ENCODE measurements at places on chromosomes 4 and X.

GRCh38 chrX:130669233-130669632 lies 233.8 kb downstream of the ENOX2 start:
- no peak for DNase-seq

DNA sequence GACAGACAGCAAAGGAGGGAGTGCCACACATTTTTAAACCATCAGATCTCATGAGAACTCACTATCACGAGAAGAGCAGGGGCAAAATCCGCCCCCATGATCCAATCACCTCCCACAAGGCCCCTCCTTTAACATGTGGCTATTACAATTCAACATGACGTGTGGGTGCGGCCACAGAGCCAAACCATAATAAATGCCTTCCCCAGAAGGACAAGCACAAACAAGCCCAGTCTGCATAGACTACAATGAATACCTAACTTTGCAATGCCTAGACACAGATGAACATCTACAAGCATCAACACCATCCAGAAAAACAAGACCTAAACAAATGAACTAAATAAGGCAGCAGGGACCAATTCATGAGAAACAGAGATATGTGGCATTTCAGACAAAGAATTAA lies 12.3 kb downstream of the ETDA start:
- DNase-seq: no peak

GRCh38 chrX:105645667-105646357 lies 176.5 kb upstream of the NRK start:
- DNase-seq: no peak

DNA sequence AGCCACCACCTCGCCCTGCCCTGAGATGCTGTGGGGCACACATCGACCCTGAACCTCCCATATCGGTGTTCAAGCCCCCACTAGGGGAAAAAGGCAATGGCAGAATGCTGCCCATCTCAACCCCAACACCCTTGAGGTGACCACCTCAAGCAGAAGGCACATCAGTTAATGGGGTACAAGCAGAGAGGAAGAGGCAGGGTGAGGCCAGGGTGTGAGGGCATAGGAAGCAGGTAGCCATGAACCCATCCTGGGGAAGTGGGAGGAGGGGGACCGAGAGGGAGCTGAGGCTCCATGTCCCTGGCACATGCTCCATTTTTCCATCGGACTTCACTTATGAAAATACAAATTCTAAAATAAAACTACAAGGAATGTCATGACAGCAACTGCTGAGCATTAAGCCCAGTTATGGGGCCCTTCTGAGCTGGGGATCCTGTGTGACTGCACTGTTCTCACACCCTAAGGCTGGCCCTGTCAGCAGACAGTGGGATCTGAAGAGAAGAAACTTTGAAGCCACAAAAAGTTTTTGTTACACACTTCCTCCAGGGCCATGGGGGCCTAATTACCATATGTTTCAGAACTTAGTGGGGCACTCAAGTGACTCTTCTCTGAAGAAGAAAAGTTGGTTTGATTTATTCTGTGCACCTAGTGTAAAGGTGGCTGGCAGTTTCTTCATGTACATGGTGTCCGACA lies 68.2 kb upstream of the FAM241A start:
- no peak for DNase-seq

GRCh38 chrX:83521905-83522304 lies 13.8 kb downstream of the POU3F4 start:
- no peak for DNase-seq

DNA sequence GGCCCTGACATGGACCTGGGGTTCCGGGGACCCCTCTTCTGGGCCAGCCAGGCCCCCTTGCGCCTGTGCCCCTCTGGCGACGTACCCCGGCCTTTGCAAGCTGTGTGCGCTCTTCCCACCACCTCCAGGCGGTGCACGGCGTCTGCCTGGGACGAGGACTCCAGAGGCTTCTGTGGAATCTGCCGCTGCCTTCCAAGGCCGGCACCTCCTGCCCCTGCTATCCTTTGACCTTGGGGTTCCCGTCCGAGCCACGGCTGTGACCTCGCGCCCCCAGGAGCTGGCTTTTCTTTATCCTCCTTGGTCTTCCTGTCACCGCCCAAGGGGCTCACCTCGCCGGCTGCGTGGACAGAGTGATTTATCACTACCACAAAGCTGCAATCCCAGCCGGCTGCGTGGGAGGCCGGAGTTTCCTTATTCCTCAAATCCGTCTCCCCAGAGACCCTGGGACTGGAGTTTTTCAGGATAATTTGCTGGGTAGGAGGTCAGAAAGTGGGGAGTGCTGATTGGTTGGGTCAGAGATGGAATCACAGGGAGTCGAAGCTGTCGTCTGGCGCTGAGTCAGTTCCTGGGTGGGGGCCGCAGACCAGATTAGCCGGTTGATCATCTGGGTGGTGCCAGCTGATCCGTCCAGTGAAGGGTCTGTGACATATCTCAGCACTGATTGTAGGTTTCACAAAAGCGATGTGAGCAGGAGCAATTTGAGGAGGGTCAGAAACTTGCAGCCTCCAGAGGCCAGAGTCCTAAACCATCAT lies 19.8 kb upstream of the PLCXD1 start:
- DNase-seq: no peak

DNA sequence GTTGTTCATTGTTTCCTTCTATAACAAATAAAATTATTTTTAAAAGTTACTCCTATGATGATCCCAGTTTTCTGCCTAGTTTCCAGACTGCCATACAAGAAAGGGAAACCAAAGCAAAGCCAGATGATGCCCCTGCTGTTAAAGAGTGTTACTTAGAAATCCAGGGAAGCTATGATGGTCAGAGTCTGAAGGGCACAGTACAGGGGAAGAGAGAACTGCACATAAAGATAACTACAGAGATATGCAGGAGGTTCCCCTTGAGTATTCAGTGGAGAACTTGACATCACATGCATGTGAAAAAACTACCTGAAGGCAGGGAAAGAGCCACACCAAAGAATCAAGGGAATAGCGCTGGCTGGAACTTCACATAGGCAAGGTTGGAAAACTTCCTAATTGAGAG lies 494.2 kb upstream of the FSTL5 start:
- no peak for DNase-seq

DNA sequence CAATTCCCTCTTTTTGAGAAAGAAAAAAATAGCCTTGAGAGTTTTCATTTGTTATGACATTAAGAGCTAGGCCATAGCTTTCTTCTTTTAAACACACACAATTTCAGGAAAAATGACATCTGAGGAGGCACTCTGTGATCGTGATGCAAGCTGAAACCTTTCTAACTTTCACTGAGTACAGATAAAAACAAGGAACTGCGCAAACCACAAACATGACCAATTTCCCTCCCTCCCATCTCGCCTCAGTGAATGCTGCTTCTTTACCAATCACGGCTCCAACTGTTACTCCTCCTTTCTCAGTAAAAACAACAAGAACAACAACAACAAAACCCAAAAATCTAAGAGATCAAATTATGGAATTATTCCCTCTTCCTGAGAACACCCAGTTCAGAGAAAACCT lies 626.8 kb downstream of the TLL1 start:
- DNase-seq: no peak

DNA sequence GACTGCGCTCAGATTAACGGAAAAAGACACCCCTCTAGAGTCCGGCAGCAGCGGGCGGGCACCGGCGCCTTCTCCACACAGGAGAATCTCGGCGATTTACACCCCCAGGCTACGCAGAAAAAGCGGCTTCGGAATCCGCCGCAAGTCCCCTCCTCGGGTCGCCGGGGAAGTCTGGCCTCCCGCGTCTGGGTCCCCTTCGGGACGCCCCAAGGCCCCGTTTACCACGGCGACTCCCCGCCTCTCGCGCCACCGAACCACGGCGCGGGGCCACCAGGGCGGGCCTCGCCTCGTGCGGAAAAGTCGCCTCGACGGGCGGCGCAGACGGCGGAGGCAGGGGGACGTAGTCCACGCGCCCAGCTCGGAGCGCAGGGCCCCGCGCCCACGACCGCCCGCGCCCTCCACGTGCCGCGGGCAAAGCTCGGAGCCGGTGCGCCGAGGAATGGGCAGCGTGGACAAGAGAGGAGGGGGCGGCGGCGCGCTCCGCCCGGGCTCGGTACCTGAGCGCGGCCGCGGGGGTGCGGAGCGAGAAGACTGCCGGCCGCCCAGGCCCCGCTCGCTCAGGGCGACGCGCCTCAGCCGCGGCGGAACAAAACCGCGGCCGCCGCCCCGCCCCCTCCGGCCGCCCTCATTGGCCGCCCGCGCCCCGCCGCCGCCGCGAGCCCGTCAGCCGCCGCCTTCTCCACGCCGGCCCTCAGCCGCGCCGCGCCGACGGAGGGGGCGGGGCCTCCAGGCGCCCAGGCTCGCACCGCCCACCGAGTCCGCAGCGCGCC lies at the start of gene FAM53A:
FAM53A (minus strand) TSS at position 578 of the 770 bp plus-strand sequence. CDS start 15,572 bp downstream, outside the sequence.
- peak; percentile 98 for DNase-seq

DNA sequence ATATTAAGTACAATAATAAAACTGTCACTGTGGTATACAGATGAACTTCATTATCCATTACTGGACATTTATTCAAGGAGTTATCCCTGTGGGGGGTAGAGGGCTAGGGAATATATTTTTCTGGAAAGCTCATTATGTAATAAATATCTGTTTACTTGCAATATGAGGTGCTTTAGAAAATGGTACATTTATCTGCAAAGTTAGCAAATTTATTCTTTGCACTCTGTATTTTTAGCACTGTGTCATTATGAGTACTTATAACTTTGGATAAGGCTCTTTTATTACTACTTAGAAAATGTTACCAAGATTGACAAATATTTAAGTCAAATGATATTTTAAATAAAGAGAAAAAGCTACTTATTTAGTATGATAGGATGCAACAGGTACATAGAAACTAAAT lies 37.8 kb downstream of the ANKRD17 start:
- no peak for DNase-seq

- no peak for DNase-seq
Measured at GRCh38 chrX:25005034-25005381, 10.8 kb downstream of the ARX start.

DNA sequence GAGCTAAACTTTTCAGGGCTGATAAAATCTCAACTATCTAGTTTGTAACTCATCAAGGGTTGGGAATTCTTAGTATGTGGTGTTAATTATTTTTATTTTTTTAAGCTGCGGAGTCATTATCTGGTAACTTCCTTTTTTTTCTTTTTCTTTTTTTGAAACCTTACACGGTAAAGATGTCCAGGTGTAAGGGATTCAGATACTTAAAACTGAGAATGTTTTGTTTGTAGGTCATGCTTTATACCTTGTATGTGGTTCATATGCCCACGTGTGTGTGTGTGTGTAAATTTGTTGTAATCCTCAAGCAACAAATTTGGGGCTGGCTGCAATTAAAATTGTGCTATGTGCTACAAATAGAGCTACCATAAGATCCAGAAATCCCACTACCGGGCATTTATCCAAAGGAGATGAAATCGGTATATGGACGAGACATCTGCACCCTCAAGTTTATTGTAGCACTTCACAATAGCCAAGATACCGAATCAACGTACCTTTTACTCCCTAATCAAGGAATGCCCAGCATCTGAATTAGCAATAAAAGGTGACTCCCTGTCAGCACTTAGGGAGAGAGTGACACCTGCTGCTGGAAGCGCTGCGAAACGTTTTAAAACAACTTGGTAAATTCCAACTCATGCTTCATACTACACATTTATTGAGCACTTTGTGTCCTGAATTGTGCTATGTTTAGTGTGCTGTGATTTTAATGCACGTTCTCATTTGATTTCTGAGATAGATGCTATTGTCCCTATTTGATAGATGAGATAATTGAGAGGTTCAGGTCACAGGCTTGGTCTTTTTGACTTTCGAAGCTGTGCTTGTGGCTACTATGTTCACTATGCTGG lies 16.1 kb downstream of the MSMO1 start:
- no peak for DNase-seq

- no peak for DNase-seq
Measured at GRCh38 chrX:71393919-71394318, 27.8 kb downstream of the TAF1 start.

GRCh38 chr4:27149541-27150212 lies 289.0 kb downstream of the STIM2 start:
- DNase-seq: no peak

GRCh38 chr4:163137581-163137980 lies 29.1 kb downstream of the NAF1 start:
- no peak for DNase-seq

DNA sequence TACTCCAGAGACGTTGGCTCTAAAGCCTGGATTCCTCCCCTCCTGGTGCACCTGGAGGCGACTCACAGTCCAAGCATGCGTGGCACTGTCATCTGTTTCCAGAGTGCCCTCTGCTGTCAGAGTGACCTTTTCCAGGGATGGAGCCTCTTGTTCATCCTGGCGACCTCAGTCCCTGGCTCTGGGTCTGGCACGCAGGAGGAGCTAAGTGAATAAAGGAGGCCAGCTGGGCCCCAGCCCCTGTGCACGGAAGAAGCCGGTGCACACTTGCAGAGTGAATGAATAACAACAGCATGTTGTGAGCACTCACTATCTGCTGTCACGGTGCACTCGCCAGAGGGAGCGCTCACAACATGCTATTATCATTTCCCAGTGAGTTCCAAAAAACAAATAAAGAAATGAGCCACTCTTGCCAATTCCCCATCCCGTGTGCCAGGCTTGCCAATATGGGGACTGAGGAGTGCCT lies 27.8 kb upstream of the PSAPL1 start:
- no peak for DNase-seq

- DNase-seq: no peak
Measured at GRCh38 chrX:129797251-129797906, 17.6 kb downstream of the SASH3 start.

- DNase-seq: no peak
Measured at GRCh38 chr4:168609369-168609768, 112.5 kb downstream of the PALLD start.

DNA sequence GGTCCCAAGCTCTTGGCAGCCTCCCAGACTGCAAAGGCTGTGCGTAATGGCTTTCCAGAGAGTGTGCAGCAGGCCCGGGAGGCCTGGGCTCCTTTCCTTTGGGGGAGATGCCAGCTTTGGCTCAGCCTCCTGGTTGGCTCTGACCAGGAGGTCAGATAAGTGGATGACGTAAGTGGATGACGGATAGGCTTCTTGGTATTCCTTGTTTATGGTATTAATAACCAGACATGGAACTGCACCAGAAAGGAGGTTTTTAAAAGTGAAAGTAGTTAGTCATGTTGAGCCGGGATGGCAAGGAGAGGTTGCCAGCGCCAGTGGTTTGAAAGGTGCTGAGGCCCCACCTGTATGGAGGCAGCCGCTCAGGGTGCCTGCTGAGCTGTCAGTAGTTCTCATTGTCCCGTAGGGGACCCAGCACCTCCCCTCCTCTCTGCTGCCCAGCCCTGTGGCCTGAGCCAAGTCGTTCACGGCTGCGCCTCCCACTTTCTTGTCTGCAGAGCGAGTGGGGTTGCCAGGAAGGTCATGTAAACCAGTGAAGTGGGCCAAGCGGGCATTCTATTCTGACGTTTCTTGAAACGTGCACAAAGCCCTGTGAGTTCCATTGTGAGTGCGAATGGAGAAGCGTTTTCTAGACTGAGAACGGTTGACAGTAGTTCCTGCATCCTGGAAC lies 28.7 kb upstream of the STOX2 start:
- no peak for DNase-seq

- DNase-seq: no peak
Measured at GRCh38 chr4:100009490-100009889, 59.4 kb upstream of the H2AZ1 start.

DNA sequence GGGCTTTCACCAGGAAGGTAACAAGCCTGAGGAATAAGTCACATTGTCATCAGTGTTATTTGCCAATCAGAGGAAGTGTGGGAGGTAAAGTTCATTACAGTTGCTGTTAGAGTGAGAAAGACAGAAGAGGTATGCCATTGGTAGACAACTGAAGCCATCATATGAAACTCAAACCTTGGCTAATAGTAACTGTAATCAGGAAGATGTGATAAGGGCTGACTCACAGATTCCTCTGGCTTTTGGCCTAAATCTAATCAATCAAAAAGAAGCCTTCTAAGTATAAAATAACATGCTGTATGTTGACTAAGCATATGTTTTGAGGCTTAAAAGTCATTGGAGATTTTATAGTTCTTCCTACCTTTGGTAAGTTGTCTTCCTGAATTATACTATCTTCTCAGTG lies 242.8 kb downstream of the PCDH7 start:
- DNase-seq: no peak

- no peak for DNase-seq
Measured at GRCh38 chrX:20212486-20213089, 54.1 kb downstream of the RPS6KA3 start.
